IMR-90 (cell line): ENCODE measurements at places on chromosomes 4 and X.

DNA sequence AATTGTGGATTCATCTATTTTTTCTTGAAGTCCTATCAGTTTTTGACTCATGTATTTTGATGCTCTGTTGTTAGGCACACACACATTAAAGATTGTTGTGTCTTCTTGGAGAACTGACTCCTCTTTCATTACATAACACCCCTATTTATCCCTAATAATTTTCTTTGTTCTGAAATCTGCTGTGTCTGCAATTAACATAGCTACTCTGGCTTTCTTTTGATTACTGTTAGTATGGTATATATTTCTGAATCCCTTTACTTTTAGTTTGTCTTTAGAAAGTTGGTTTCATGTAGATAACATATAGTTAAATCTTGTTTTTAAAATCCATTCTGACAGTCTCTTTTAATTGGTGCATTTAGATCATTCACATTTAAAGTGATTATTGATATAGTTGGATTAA, 5.1 kb upstream of the PJA1 start:
- DNase-seq = no peak

DNA sequence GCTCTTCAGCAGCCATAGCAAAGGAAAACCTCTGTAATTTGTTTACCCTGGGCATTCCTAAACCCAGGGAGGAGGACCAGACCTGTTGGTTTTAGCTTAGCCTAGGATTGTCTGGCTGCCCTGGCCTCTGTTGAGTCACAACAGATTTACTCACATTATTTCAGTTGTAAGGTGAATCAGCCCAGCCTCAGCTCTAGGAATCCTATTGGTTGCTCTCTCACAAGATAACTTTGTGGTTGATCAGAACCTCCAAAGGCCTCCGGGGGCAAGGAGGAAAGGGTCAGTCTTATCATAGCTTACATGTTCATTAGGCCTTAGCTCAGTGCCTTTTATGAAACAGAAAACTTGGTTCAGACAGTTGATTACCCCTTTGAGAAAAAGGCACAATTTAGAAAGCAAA, 41.0 kb downstream of the PDK3 start:
- peak; percentile 44 for DNase-seq

GRCh38 chr4:83259586-83259985, 25.0 kb downstream of the COQ2 start:
- no peak for DNase-seq

DNA sequence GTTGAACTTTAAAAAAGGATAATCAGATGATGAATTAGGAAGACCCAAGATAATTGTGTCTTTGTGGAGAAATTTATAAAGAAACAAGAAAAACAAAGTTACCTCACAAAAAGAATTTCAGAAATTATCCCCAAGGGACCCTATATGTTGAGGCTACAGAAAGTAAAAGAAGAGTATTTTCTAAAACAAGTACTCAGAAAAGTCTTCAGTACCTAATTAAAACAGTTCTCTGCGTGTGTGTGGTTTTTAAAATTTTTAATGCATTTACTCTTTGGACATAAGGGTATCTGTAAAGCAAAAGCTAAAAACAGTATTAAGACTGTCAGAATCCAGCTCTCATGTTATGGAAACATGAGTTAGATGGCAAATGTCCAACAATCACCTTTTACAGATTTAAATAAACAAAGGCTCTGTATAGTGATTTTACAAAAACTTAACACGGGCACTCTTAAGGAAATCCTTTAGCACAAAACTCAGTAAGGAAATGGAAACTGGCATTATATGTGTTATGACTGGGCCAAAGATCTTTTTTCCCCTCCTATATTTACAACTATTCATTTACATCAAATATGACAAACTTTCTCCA, 187.5 kb downstream of the NSUN7 start:
- DNase-seq = no peak

- DNase-seq = no peak
These were observed 244.2 kb upstream of the NR3C2 start for GRCh38 chr4:148686449-148686848.

- peak; percentile 67 for DNase-seq
These were observed 333.8 kb downstream of the ANK2 start for GRCh38 chr4:113383111-113383785.

- DNase-seq = peak; percentile 52
These were observed 134.1 kb downstream of the KLHL34 start for GRCh38 chrX:21524008-21524407.

GRCh38 chr4:173912384-173912783, 371.1 kb downstream of the FBXO8 start:
- DNase-seq = no peak

GRCh38 chr4:146790515-146790914, 151.8 kb downstream of the POU4F2 start:
- no peak for DNase-seq

GRCh38 chr4:40471923-40472322, 136.8 kb downstream of the CHRNA9 start:
- DNase-seq = peak; percentile 37

GRCh38 chr4:147303174-147303872, 177.6 kb upstream of the EDNRA start:
- DNase-seq = no peak

- peak; percentile 56 for DNase-seq
These were observed 90.6 kb downstream of the DCAF8L2 start for GRCh38 chrX:27680726-27681125.

DNA sequence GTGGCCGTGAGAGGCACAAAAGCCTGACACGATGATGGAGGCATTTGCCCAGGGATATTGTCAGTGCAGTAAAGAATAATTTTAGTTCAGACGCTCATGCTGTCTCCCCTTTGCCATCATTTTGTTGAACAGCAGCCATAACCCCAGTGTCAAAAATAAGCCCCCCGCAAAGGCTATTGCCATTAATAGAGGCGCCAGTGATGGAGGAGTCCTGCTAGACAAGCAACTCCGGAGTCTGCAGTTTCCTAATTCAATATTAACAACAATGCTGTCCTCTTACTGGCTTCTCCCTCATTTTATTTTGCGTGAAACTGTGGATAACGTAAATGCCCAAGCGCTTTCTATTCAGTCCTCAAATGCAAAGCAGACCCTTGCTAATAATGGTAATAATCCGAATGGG, 603 bp upstream of the SMS start:
- no peak for DNase-seq

GRCh38 chr4:172042714-172043114, 229.5 kb downstream of the GALNTL6 start:
- no peak for DNase-seq

DNA sequence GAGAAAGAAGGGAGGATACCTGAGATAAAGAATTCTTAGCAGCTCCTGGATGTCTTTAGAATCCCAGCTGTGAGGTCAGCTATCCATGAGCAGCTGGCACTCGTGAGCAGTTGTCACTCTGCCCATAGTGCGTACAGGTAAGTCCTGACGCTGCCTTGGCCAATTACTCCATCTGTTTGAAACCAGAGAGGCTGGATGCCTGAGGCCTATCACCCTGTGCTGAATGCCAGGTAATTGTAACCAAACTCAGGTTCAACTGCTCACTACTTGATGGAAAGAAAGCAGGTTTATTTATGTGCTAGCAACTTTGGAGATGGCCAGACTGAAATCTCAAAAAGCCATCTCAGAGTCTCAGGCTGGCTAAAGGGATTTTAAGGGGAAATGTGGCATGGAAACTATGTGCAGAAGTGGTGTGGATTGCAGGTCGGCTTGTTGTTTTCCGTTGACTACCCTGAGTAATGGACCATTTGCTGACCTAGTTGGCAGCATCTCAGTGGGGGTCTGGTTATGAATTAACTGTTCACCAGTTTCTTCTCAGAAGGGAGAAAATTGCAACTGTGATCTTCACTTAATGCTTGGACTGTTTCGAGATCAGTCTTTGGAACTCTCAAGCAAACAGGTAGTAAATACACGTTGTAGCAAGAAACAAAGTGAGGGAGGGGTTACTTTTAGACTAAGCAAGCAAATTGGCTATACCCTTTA, 1614.0 kb upstream of the PCDH10 start:
- DNase-seq = no peak

DNA sequence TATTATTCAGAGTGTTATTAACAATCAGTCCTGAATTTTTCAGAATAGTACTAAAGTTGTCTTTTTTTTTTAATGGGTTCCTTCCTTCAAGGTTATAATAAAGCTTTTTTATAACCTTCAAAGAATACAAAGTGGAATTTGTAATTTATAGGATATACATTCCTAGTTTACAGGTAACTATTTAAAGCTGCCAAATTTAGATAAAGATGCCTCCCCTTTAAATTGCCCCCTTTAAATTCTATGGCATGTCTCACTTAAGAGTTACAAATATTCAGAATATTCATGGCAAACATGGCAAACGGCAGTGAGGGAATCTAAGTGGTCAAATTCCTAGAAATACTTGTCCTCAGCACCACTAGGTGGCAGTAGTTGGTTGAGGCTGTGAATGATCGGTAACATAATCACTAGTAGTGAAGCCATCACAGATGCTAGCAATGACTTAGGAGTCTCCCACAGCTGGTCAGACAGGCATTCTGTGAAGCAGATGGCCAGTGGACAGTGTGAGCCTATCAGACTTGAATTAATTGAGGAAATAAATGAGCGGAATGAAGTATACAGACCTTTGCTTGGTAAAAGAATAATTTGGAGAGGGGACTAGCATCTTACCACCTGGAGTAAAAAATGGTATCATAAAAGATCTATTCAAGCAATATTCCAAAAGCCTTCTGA, 86.4 kb downstream of the CBR4 start:
- DNase-seq = peak; percentile 86

DNA sequence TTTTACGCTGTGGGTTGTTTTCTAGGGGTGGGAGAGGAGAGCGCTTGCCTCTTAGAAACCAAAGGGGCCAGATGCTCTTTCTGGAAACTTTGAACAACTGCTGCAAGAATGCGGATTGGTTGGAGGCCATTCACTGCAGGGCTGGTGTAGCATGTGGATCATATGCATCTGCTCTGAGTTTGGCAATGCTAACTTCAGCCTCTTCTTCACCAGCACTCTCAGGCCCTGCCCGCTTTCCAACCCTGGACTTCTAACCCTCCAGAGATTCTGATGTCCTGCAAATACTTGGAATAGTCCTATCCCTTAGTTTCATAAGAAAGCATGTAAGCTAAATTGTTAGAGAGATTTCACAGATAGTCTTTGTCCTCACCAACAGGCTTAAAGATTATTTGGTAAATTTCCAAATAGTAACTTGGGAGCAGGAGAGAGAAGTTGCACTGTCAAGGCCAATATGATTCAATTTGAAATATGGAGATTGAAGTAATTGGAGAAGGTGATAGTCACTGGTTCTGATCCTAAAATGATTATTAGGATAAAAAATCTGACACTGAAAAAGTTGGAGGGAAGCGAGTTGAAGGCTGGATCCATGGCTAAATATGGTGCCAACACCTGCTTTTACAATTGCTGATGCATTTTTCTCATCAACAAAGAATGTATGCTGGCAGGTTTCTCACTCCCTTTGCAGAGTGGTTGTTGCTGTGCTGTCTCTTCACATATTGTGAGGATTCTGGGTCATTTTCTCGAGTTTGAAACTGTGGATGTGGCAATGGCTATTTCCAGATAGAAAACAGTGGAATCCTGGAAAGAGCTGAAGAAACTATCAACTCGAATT, 210.4 kb downstream of the PTTG2 start:
- no peak for DNase-seq

DNA sequence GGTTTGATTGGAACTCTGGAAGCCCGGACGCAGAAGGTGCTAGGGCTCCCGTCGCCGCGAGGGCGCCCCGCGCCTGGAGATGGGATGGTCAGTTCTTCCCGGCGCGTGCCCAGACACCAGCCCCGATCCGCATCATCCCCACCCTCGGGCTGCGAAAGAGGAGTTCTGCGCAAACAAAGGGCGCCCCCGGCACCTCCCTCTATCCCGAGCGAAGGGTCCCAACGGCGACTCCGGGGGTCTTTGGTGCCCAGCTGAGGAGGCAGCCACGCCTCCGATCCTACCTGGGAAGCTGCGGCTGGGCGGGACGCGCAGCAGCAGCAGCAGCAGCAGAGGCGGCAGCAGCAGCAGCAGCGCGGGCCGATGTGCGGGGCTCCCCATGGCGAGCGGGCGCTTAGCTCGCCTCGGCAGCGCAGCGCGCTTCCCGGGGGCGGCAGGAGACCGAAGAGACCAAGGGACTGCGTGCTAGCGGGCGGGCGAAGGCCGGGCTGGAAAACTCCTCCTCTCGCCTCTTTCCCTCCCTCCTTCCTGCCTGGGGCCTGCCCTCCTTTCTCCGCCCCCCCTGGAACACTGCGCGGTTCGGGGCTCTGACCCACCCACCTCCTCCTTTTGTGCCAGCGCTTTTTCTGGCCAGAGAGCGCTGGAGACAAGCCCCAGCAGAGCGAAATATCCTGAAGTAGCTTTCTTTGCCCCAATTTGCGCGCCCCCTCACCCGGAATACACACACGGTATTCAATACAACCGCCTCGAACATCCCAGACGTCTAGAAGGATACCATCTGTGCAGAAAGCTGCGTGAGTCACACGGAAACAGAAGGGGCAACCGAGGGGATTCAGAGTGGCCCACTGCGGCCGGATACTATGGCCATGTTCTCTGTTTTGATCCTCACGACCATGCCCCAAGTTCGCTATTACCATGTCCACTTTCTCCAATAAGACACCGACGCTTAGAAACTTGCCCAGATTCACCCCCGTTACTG, at the start of gene SRPX:
SRPX (minus strand) TSS at position 457 of the 976 bp plus-strand sequence; CDS start at position 378, 79 bp downstream.
- peak; percentile 43 for DNase-seq

DNA sequence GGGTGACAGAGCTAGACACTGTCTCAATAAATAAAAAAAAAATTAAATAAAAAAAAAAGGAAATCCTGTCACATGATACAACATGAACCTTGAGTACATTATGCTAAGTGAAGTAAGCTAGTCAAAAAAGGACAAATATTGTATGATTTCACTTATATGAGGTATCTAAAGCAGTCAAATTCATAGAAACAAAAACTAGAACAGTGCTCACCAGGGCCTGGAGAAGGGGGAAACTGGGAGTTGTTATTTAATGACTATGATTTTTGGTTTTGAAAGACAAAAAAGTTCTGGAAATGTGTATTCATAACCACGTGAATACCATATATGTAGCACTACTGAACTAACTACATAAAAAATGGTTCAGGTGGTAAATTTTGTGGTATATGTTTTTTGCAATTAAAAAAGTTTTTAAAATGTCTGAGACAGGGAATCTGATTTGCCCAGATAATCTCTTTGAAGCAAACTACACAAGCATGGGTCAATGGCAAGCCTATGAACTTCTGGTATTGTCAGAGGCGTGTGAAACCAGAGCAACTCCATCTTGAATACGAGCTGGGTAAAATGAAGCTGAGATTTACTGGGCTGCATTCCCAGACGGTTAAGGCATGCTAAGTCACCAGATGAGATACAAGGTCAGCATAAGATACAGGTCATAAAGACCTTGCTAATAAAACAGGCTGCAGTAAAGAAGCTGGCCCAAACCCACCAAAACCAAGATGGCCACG, 42.3 kb downstream of the ANAPC10 start:
- DNase-seq = no peak

DNA sequence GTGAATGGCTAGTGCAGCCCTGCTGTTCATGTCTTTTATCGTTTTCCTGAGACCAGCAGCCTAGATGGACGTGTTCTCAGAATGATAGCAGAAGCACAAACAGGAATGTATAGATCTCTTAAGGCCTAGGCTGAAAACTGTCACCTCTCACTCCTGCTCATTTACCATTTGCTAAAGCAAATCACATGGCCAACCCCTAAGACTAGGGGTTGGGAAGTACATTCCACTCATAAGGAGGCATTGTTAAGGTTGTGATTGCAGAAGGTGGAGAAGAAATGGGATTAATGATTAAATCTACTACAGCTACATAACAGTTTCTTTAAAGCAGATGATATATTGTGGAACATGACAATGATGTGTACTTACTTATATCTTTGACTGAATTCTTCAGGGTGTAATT, 536.8 kb upstream of the FTHL17 start:
- no peak for DNase-seq
